ENCODE measurements at places on chromosomes 6 and 20.

GRCh38 chr20:44361021-44361420 is 5.5 kb downstream of the HNF4A start:
- no peak overlapping the region for H3K27ac ChIP-seq
- H3K27me3 ChIP-seq = no peaks in the 10 kb centered on the region
- no peaks in the 10 kb centered on the region for H3K4me1 ChIP-seq
- H3K36me3 ChIP-seq = no peaks in the 10 kb centered on the region
- H3K4me3 ChIP-seq = no peak overlapping the region
- DNase-seq = no peak

- no peak overlapping the region for H3K27ac ChIP-seq
- no peak overlapping the region for H3K4me3 ChIP-seq
- H3K4me1 ChIP-seq = no peaks in the 10 kb centered on the region
- DNase-seq = no peak
- no peaks in the 10 kb centered on the region for H3K27me3 ChIP-seq
These were observed 150.1 kb downstream of the HAO1 start for GRCh38 chr20:7790189-7790588.

DNA sequence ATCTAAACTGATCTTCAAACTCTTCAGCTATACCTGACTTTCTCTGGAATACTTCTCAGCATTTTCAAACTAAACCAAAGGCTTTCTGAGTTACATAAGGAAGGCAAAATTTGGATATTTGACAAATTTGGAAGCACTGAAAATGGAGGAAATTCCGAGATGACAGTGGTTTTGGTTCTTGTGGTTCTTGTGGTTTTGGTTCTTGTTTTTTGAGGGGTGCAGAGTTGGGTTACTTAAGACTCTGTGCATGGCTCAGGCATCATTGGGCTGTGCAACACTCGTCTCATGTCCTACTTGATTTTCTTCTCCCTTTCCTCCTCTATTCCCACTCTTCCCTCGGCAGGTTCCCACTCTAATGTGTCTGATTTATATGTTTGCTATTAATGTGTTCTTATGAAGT is 78.0 kb downstream of the SLC22A3 start:
- H3K36me3 ChIP-seq = no peaks in the 10 kb centered on the region
- H3K27ac ChIP-seq = no peak overlapping the region
- no peaks in the 10 kb centered on the region for H3K27me3 ChIP-seq

DNA sequence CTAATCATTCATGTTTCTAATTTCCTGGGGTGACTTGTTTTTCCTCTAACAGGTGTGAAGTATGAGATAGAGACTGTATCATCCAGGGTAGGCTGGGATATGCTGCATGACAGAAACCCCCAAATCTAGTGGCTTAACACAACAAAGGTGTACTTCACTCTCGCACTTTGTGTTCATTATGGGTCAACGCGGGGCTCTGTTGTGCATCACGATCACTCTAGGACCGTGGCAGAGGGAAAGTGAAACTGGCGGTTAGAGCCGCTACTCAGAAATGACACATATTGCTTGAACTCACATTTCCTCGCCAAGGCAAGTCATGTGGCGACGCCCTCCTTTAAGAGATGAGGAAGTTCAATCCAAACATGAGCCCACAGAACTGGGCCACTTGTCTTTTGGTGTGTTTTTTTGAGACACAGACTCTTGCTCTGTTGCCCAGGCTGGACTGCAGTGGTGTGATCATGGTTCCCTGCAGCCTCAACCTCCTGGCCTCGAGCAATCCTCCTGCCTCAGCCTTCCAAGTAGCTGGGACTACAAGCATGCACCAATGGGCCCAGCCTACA is 41.3 kb downstream of the PCNA start:
- peak overlapping the region; percentile 22 for H3K4me3 ChIP-seq
- H3K27ac ChIP-seq = peak overlapping the region; percentile 55
- H3K4me1 ChIP-seq = no peaks in the 10 kb centered on the region

DNA sequence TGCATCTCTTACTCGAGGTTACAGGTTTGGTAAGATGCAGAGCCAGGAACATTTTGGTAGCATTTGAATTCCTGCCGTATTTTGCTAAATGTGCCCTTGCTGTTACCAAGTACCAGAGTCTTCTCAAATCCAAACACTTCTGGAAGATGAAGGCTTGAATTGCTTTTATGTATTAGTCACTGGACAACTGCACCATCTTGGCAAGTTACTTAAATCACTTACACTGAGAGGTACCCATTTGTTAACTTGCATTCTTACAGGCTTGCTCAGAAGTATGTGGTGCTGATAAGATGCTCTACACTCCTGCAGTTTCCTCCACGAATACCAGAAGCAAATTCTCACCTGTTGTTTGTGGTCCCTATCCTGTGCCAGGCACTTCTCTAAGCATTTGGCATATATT is 12.7 kb downstream of the IL22RA2 start:
- no peaks in the 10 kb centered on the region for H3K36me3 ChIP-seq
- H3K27me3 ChIP-seq = no peaks in the 10 kb centered on the region
- no peak for DNase-seq
- no peaks in the 10 kb centered on the region for H3K4me1 ChIP-seq

DNA sequence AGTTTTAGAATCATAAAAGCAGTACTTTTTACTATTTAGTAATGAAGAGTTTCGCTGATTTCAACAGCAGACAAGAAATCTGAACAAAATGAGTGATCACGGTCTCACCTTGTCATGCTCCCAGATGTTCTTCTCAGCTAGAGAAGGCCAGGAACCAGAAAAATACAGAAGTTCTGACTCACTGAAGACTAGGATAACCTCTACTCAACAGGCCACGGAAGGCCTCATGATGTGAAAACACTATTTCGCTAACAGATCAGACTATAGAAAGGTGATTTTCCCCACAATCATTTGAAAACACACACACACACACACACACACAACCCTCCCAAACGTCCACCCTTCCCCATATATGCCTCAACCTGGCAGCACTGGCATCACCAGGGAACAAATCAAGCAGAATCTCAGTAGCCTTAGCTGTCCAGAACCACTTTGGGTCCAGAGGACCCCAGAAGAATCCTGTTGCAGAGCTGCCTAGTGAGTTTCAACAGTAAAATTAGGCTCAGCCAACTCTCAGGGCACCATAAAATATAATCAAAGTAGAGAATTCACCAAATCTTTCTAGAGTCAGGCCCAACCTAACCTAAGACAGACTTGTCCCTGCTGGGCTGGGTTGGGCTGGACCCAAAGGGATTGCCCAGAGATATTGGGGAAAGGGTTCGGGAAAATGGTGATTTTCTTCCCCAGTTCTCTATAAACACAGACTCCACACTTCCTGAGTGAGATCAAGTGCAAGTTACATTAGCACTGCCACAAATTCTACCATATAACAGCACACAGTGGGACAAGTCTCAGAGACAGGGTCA is 7.9 kb downstream of the EXOC2 start:
- H3K27me3 ChIP-seq = no peaks in the 10 kb centered on the region
- no peak for DNase-seq
- H3K4me1 ChIP-seq = no peaks in the 10 kb centered on the region
- H3K4me3 ChIP-seq = no peak overlapping the region
- H3K36me3 ChIP-seq = no peaks in the 10 kb centered on the region
- H3K27ac ChIP-seq = no peak overlapping the region

DNA sequence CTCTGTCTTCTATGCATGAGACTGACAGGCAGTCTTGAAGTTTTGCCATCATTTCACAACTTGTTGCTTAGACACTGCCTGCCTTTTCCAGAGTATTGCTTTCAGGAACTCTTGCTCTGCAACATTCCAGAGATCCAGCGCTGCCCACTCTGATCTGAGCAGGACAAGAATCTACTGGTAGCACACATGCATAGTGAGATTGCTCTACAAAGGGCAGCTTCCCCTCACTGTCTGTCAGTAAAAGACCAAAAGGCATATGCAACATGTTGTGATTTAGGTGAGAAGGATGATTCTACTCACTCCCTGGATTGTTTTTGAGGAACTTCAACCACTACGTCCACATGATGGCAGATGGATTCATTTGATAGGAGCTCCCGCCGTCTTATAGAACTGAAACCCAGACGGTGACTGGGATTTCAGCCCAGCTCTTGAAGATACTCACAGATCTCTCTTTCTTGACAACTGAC is 259.1 kb downstream of the ARID1B start:
- H3K36me3 ChIP-seq = no peaks in the 10 kb centered on the region
- H3K4me3 ChIP-seq = peak overlapping the region; percentile 16
- peak overlapping the region; percentile 83 for H3K27ac ChIP-seq
- DNase-seq = peak; percentile 82
- no peaks in the 10 kb centered on the region for H3K27me3 ChIP-seq
- H3K4me1 ChIP-seq = peaks cover 22% of the 10 kb centered on the region

GRCh38 chr6:158611541-158612370 is 32.8 kb downstream of the DYNLT1 start:
- no peak overlapping the region for H3K27ac ChIP-seq
- no peak overlapping the region for H3K4me3 ChIP-seq
- no peak for DNase-seq
- no peaks in the 10 kb centered on the region for H3K4me1 ChIP-seq

DNA sequence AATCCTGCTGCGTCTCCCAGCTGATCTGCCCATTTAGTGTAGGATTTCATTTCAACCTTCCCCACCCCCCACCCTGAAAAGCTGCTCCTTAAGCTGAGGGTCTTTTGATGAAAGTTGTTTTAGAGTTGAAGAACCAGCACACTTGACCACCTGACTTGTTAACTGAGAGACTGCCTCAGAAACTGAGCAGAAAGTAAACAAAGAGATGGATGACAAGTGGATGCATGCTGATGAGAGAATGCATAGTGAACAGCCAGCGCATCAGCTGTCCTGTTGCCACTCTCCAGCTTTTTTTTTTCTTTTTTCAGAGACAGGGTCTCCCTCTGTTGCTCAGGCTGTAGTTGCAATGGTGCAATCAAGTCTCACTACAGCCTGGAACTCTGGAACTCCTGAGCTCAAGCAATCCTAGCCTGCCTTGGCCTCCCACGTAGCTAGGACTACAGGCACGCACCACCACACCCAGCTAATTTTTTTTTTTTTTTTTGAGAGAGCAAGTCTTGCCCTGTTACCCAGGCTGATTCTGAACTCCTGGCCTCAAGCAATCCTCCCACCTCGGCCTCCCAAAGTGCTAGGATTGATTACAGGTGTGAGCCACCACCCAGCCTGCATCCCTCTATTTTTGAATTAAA is 9.5 kb downstream of the RPL10A start:
- peaks cover 4% of the 10 kb centered on the region for H3K36me3 ChIP-seq
- no peak for DNase-seq
- H3K27ac ChIP-seq = no peak overlapping the region

GRCh38 chr6:121582262-121582661 is 146.8 kb downstream of the GJA1 start:
- H3K4me1 ChIP-seq = no peaks in the 10 kb centered on the region
- no peaks in the 10 kb centered on the region for H3K27me3 ChIP-seq
- no peak overlapping the region for H3K27ac ChIP-seq
- no peak for DNase-seq
- no peak overlapping the region for H3K4me3 ChIP-seq
